CD4-positive, alpha-beta T cell (primary cell): ENCODE measurements at places on chromosomes 2 and 18.

DNA sequence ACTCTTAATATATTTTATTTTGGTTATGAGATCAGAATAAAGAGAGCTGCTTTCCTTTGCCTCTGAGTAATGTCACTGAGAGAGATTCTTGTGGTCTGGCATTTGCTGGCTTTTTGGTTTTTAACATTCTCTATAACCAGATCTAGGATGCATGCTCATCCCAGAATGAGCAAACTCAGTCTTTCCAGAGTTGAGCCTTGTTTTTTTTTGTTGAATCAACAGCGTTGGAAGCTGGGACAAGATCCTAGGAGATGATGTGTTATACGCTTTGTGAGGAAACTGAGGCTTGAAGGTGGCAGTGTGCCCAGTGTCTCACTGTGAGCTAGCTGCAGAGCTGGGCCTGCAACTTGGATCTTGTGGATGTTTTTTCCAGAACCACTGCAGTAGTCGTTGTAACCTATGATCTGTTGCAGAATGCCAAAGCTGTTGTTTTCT, 19.5 kb downstream of the MYO1B start:
- no peak overlapping the region for H3K4me3 ChIP-seq
- DNase-seq = no peak
- H3K36me3 ChIP-seq = no peaks in the 10 kb centered on the region
- no peaks in the 10 kb centered on the region for H3K4me1 ChIP-seq
- no peaks in the 10 kb centered on the region for H3K27me3 ChIP-seq

GRCh38 chr2:20173064-20173463, 51.9 kb downstream of the SDC1 start:
- H3K36me3 ChIP-seq = no peaks in the 10 kb centered on the region
- H3K27me3 ChIP-seq = no peaks in the 10 kb centered on the region
- no peak overlapping the region for H3K4me3 ChIP-seq
- DNase-seq = no peak

DNA sequence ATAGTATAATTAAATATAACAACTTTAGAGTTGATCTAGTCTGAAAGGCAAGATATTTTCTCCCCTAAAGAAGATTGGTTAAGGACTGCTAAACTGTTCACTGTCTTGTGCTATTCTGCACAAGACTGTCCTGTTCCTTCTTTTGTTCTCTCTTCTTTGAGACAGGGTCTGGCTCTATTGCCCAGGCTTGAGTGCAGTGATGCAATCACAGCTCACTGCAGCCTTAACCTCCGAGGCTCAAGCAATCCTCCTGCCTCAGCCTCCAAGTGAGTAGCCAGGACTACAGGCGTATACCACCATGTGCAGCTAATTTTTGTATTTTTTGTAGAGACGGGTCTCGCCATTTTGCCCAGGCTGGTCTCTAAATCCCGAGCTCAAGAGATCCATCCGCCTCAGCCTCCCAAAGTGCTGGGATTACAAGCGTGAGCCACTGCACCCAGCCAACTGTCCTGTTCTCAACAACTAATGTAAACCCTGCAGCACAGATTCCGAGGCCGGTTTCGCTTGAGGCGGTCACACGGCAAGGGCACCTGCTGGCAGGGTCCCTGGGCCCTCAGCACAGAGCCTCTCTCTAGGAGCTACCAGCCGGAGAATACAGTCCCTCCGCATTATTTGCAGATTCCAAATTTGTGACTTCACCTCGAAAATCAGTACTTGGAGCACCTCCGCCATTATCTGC, 16.4 kb downstream of the PXDN start:
- H3K27me3 ChIP-seq = peaks cover 4% of the 10 kb centered on the region
- no peak overlapping the region for H3K27ac ChIP-seq
- no peaks in the 10 kb centered on the region for H3K36me3 ChIP-seq

DNA sequence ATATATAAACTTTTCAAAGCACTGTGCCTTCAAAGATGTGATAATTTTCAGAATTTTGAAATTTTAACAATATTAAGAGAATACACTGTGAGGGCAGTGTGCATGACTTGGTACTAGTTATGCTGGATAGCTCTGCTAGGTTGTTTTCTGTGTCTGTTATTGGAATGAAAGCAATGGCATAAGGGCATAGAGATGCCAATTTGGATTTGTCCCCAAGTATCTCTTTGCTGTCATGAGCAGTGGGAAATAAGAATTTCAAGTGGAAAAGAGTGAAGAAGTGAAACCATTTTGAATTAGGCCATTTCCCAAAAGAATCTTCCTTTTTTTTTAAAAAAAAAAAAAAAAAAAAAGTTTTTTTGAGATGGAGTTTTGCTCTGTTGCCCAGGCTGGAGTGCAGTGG, 76.8 kb downstream of the SLC39A10 start:
- H3K4me3 ChIP-seq = no peak overlapping the region
- DNase-seq = no peak
- H3K27me3 ChIP-seq = no peaks in the 10 kb centered on the region
- no peaks in the 10 kb centered on the region for H3K4me1 ChIP-seq
- peaks cover 51% of the 10 kb centered on the region for H3K36me3 ChIP-seq

- peaks cover 12% of the 10 kb centered on the region for H3K4me1 ChIP-seq
- no peak for DNase-seq
- H3K36me3 ChIP-seq = no peaks in the 10 kb centered on the region
- peaks cover 45% of the 10 kb centered on the region for H3K27me3 ChIP-seq
Observed at GRCh38 chr2:26563686-26564085, 77.5 kb downstream of the CIB4 start.

GRCh38 chr2:156892467-156893281, 364.8 kb upstream of the GALNT5 start:
- H3K4me3 ChIP-seq = no peak overlapping the region
- H3K36me3 ChIP-seq = no peaks in the 10 kb centered on the region
- peaks cover 33% of the 10 kb centered on the region for H3K27me3 ChIP-seq
- no peaks in the 10 kb centered on the region for H3K4me1 ChIP-seq
- DNase-seq = no peak
- H3K27ac ChIP-seq = no peak overlapping the region

DNA sequence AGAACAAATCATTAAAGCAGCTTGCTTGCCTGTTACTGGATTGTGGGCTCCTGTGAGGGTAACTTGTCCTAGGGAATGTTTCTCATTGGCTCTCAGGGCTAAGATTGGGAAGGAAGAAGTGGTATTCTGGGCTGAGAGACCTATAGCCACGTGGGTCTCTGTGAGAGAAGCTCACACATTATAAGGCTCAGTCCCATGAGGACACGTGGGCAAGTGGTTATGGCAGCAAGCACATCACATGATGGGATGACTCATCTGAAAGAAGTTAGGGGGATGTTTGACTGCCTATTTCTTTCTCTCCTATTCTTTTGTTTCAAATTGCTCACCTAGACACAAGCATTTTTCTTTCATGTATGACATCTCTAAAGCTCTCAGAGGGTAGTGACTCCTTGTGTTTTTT, 418.0 kb upstream of the ST6GAL2 start:
- H3K27ac ChIP-seq = no peak overlapping the region
- no peaks in the 10 kb centered on the region for H3K36me3 ChIP-seq
- DNase-seq = no peak
- H3K4me3 ChIP-seq = no peak overlapping the region

DNA sequence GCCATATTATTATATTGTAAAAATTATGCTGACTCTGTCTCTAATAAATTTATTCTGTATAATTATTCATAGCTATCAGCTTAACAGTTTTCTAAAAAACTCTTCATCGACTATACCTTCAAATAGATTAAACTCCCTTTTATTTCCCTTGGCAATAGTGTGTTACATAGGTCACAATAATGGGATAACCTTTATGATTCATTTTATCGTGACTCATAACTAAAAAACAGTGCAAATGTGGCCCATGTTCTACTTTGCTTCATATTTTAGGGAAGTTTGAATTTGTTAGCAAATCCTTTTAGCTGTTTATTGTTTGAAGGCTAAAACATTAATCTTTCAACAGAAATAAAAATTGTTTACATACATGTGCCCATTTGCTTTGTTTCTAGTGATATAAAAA, 783.2 kb upstream of the CDH2 start:
- H3K27ac ChIP-seq = no peak overlapping the region
- H3K4me3 ChIP-seq = no peak overlapping the region
- no peaks in the 10 kb centered on the region for H3K4me1 ChIP-seq
- DNase-seq = no peak
- H3K27me3 ChIP-seq = no peaks in the 10 kb centered on the region

GRCh38 chr2:101533561-101534148, 58.7 kb upstream of the RFX8 start:
- DNase-seq = no peak
- H3K27ac ChIP-seq = no peak overlapping the region
- H3K4me1 ChIP-seq = no peaks in the 10 kb centered on the region
- H3K36me3 ChIP-seq = no peaks in the 10 kb centered on the region

DNA sequence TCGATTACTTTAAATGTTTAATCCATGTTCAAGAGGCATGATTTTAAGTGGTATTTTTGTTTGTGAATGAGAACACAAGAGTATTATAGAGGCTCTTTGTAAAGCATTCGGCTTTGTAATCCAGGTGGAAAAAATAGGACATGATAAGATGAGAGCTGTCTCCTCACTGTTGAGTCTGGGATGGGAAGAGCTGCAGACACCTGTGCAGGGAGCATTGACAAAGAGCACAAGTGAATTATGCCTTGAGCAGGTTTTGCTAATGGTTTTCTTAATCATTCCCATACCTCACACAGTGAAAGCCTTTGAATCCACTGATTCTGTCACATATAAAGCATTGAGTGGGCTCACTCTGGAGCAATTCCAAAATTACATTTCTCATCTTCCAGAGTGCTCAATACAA, 9.6 kb downstream of the COL6A3 start:
- no peaks in the 10 kb centered on the region for H3K4me1 ChIP-seq
- no peaks in the 10 kb centered on the region for H3K27me3 ChIP-seq
- DNase-seq = no peak

GRCh38 chr18:33156906-33157470, 283.5 kb downstream of the CCDC178 start:
- H3K27me3 ChIP-seq = no peaks in the 10 kb centered on the region
- DNase-seq = no peak
- H3K27ac ChIP-seq = no peak overlapping the region
- no peaks in the 10 kb centered on the region for H3K4me1 ChIP-seq
- H3K4me3 ChIP-seq = no peak overlapping the region

DNA sequence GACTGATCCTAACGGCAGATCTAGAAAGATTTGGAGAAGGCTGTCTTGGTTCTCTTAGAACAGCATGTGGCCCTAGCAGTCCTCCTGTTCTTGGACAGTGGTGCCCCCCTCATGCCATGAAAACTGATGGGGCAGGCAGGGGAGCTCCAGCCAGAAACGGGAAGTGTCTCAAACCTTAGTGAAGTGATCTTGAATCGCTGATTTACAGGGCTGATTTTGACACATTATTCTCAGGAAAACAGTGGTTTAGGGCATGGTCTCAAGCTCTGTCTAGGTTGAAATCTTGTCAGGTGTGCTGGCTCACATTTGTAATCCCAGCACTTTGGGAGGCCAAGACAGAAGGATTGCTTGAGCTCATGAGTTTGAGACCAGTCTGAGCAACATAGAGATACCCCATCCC, 37.8 kb downstream of the SRSF7 start:
- no peaks in the 10 kb centered on the region for H3K27me3 ChIP-seq
- no peak for DNase-seq
- no peak overlapping the region for H3K27ac ChIP-seq
- no peak overlapping the region for H3K4me3 ChIP-seq
- peaks cover 27% of the 10 kb centered on the region for H3K36me3 ChIP-seq

DNA sequence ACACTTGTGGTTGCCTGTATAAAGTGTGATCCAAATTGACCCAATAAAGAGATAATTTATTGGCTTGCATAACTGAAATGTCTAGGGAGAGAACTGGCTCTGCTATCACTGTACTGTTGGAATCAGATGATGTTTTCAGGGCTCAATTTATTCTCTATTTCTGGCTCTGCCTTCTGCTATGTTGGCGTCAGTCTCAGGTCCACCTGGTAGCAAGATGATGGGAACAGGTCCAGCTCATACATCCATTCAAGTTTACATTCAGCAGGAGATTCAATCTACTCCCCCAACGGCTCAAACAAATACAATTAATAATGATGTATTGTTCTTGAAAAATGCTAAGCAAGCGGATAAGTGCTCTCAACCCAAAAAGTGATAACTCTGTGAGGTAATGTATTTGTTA, 297.7 kb upstream of the SYT4 start:
- H3K36me3 ChIP-seq = no peaks in the 10 kb centered on the region
- H3K4me1 ChIP-seq = no peaks in the 10 kb centered on the region
- no peak overlapping the region for H3K4me3 ChIP-seq
- H3K27ac ChIP-seq = no peak overlapping the region

DNA sequence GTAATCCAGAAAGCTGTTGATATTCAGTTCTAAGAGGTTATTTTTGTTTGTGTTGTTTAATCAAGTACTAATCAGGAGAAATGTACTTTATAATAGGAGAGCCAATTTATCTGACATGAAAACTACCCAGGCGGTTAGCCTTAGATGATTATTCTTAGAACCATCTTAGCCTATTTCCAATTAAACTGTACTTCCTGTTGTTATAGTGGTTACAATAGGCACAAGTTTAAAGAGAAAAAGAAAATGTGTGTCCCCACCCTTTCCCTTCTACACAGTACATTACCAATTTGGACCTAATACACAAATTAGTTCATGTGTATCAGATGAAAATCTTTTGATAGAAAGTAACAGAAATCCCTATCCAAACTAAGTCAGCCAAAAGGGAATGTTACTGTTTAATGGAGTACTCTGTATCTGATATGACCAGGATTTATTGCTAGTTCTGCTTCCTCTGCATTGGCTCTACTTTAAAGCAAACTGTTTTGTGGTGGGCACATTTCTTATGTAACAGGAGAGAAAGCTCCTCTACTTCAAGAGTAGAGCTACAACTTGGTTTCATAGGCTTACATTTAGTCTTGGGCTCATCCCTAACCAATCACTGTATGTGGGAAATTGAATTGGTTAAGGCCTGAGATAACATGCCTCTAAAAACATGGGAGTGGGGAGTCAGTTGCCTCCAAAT, 217.9 kb downstream of the UBE2E3 start:
- H3K27me3 ChIP-seq = no peaks in the 10 kb centered on the region
- peak; percentile 11 for DNase-seq
- no peak overlapping the region for H3K4me3 ChIP-seq
- H3K36me3 ChIP-seq = no peaks in the 10 kb centered on the region
- peak overlapping the region; percentile 8 for H3K27ac ChIP-seq

DNA sequence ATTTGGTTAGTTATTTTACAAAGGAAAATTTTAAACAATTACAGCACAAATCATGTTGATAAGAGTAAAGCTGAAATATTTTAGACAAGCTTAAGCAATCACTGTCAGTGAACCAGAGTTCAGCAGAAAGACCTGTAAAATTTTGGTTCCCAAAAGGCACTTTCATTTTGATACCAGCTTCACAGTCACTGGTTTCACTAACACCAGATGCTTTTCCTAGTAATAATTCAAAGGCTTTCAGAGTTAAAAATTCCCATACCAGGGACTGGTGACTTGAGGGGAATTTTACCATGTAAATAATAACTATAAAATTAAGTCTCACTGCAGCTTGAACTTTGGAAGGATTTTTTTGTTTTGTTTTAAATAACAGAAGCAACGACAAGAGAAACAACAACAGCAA, 102.3 kb upstream of the CD302 start:
- H3K36me3 ChIP-seq = peaks cover 31% of the 10 kb centered on the region
- H3K27me3 ChIP-seq = no peaks in the 10 kb centered on the region
- H3K27ac ChIP-seq = no peak overlapping the region
- no peak for DNase-seq
- H3K4me1 ChIP-seq = peaks cover 31% of the 10 kb centered on the region
